ENCODE measurements at places on chromosomes 4 and X.

GRCh38 chr4:26468283-26468949 is 21.9 kb downstream of the CCKAR start:
- no peak for DNase-seq

DNA sequence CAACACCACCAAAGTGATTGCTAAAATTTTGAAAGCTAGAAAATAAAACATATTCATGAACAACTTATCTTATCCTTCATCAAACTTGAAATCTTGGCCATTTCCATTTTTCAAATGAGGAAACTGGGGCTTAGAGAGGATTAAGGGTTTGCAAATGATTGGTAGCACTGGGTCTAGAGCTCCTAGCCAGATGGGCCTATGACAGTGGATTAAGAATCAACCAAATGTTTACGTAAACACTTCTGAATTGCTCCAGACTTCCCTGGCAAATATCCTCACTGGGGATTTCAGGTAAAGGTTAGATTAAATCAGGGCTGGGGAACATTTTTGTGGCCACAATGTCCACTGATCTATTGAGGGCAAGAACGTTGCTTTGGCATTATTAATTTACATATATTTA is 241.2 kb downstream of the ANK2 start:
- no peak for DNase-seq

DNA sequence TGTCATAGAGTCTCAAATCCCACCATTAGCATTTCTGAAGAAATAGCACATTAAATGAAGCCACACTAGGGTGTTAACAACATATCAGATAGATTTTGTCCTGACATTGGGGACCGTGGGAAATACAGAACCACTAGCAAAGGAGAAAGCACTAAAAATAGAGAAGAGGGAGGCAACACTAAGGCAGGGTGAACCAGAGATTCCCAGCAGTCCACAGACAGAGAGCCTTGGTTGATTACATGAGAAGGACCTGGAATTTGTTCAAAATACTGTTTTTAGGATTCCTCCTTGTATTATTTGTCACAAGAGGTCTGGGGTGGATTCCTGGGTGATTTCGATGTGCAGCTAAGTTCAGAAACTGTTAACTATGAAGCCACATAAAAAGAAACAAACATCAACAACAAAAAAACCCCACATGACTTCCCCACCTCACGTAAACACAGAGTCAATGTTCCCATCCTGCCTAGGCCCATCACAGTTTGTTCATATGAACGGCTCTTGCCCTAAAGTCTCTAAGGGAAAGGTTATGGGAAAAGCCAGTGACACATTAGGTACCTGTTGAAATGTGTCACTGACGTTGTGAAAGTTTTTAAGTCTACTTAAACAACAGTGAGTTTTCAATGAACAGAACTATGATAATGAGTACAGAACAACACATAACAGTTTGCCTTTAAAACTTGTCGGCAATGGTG is 23.6 kb upstream of the GRSF1 start:
- DNase-seq, result no peak

- no peak for DNase-seq
Measured at GRCh38 chrX:126770179-126770578, 49.4 kb upstream of the PRR32 start.

DNA sequence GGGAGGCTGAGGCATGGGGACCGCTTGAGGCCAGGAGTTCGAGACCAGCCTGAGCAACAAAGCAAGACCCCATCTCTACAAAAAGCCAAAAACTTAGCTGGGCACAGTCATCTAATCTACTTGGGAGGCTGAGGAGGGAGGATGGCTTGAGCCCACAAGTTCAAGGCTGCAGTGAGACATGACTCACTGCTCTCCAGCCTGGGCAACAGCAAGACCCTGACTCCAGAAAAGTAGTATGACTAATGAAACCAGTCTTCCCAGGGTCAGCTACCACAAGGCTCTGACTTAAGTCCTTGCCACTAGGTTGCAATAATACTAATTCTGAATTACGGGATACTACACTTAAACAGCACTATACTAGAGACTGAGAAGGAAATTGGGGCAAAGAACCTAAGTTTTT is 33.1 kb downstream of the ERVMER34-1 start:
- DNase-seq, result no peak

GRCh38 chrX:41327341-41327740 is 6.6 kb upstream of the DDX3X start:
- no peak for DNase-seq
